Thyroid gland (tissue), 4 donors: ENCODE measurements at places on chromosomes 4 and X. TPM values are rescaled to one million over a fixed set of nuclear protein-coding genes. Genes with fewer than 3 reads are reported as not detected.
A peak's percentile ranks its signal among the peaks of the same experiment; 100 is the strongest.

- H3K4me3 ChIP-seq: no peak overlapping the region
- H3K27me3 ChIP-seq: no peaks in the 10 kb centered on the region
- no peaks in the 10 kb centered on the region for H3K36me3 ChIP-seq
- DNase-seq: peak; percentile 81
- peak overlapping the region; percentile 39 for H3K27ac ChIP-seq
Observed at GRCh38 chr4:54687887-54688841, 30.4 kb downstream of the KIT start.

DNA sequence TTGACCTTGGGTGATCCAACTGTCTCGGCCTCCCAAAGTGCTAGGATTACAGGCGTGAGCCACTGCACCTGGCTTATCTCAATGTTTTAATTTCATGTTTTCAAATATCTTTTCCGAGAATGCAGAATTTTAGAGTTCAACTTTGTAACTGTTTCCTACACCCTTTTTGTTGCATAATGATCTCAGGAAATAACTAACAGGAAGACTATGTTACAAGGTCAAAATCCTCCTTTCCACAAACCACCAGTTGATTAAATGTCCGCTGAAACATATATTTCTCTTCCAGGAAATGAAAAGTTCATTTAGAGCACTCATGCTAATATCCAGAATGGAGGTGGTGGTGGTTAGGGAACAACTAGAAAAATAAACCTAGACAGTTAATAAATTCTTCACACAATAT, 377.8 kb downstream of the PPP4R3C start:
- H3K27me3 ChIP-seq: no peaks in the 10 kb centered on the region
- H3K4me1 ChIP-seq: no peaks in the 10 kb centered on the region
- no peaks in the 10 kb centered on the region for H3K36me3 ChIP-seq
- no peak overlapping the region for H3K4me3 ChIP-seq

ZDHHC15 gene
- 3.9 TPM for total RNA-seq

EXOC1L gene
- total RNA-seq: not detected
